Upper lobe of left lung (tissue), 6 donors: ENCODE measurements at places on chromosomes 16 and 17. TPM values are rescaled to one million over a fixed set of nuclear protein-coding genes. Genes with fewer than 3 reads are reported as not detected.

MYOCD gene
- 5.2 TPM for total RNA-seq

CFAP52 gene
- 16.4 TPM for total RNA-seq

TBC1D3G gene
- total RNA-seq = not detected

HNF1B gene
- 14.4 TPM for total RNA-seq

DNA sequence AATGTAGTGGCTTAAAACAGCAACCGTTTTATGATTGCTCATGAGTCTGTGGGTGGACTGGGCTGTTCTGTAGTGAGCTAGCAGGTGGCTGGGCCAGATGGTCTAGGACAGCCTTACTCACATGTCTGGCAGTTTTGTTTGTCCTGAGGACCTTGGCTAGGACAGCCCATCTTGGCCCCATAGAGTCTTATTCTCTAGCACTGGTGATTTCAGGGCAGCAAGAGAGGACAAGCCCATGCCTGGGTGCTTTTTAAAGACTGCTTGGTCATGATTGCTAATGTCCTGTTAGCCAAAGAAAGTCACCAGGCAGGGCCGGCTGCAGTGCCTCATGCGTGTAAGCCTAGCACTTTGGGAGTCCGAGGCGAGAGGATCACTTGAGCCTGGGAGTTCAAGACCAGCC lies 139.8 kb downstream of the KATNIP start:
- DNase-seq = no peak

- DNase-seq = no peak
Measured at GRCh38 chr17:15261802-15262290, 3.3 kb downstream of the PMP22 start.

GRCh38 chr17:43025766-43026537 lies 921 bp downstream of the RND2 start:
- DNase-seq = no peak
